ENCODE measurements at places on chromosomes 3 and 15.

- no peak for DNase-seq
Measured at GRCh38 chr3:56787784-56788256, 13.9 kb downstream of the ARHGEF3 start.

DNA sequence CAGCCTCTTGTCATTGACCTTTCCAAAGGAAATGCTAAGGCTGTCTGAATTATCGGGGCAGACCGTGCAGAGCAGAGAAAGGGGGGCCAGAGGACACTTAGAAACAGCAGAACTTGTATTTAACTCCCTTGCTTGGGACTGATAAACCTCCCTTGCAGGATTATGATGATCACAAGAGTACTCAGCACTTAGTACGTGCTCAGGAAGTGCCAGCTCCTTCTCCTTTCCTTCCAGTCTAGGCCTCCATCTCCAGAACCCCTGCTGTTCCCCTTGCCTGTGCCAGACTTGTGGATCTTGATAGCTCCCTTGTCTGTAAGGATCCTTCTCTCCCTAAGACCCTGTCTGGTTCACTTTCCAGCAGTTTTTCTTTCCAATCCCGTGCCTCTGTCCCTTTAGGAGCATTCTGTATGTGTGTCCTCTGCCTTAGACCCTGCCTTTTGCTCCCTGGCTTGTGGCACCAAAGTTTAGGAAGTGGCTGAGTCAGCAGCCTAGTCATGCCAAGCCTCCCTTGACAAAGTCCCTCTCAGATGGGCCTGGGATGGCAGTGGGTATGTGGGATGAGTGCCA, 747 bp downstream of the SORD start:
- DNase-seq = no peak

- no peak for DNase-seq
Measured at GRCh38 chr15:85963262-85963760, 116.4 kb upstream of the AGBL1 start.

- DNase-seq = peak; percentile 41
Measured at GRCh38 chr3:122415104-122415744, 638 bp downstream of the WDR5B start.

DNA sequence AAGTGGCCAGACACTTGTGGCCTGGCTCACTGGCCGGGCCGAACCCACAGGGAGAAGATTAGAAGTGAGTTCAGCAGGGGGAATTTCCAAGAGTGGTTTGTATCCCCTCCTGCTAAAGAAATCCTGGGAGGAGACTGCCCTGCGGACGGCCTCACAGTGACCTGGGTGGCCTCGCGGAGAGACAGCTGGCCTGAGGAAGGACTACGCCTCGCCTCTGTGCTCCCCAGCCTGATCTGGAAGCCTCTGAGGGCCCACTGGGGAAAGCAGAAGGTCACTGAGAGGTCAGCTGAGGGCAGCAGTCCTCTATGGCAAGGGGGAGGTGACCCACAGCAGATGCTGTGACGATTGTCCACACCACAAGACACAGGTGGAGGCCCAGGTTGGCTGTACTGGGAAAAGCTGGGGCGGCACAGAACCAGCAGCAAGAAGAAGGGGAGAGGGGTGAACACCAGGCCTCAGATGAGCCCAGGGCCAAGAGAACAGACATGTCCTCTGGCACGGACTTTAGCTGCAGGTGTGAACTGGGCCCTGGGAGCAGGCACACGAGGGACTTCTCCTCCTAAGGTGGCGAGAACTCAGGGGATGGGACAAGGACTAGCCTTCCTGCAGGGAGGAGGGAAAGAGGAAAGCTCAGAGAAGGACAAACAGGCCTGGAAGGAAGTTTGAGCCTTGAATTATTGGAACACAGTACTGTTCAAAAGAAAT, 37.2 kb upstream of the DLG1 start:
- peak; percentile 54 for DNase-seq

- DNase-seq = peak; percentile 90
Measured at GRCh38 chr3:195151866-195152541, 119.0 kb downstream of the XXYLT1 start.

GRCh38 chr3:127065561-127066290, 82.8 kb downstream of the PLXNA1 start:
- DNase-seq = peak; percentile 14

- no peak for DNase-seq
Measured at GRCh38 chr3:14377838-14378169, 24.6 kb upstream of the SLC6A6 start.

DNA sequence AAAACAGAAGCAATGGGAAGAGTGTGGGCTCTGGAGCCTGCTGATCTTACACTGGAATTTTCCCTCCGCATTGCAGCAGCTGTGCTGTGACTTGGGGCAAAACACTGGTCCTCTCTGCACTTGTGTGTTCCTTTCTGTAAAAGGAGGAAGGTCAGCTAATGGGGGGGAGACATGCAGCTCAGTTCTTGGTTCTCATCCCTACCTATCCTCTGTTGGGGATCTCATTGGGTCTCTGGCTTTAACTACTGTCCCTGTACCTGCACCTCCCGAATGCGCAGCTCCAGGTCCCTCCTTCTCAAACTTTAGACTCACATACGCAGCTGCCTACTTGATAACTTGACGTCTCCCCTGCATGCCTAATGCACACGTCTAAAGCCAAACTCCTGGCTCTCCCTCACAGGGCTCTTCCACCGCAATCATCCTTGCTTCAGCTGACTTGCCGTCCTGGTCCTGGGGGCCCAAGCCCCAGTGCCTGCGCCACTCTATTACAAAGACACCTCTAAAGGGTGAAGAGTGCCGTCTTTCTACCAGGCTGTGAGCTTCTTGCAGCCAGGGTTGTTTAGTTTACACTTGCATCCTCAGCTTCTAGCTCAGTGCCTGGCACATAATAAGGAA, 5.9 kb upstream of the TMEM44 start:
- DNase-seq = no peak

DNA sequence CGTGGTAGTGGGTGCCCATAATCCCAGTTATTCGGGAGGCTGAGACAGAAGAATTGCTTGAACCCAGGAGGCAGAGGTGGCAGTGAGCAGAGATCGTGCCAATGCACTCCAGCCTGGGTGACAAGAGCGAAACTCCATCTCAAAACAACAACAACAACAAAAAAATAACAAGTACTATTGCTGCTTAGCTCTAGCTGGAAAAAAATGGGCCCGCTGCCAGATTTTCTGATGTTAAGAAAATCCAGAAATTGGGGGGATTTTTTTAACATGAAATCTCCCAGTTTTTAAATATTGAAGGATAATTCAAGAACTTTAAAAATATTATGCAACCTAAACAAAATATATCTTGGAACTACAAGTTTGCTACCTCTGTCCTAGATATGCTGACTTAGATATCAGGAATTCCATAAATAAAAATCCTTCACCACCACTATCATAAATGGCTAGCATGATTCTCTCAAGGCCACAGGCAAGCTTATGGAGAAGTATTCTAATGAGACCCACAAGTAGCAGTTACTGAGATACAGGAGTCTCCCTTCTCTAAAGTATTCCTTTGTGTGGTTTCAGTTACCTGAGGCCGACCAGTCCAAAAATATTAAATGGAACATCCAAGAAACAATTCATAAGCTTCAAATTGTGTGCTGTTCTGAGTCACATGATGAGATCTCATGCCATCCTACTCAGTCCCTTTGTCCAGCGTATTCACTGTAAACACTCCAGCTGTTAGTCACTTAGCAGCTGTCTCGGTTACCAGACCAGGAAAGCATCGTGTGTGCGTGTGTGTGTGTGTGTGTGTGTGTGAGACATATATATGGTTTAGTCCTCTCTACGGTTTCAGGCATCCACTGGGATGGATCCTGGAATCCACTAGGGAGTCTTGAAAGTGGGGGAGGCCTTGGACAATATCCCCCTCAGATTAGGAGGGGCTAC, 277.2 kb downstream of the TBL1XR1 start:
- DNase-seq = peak; percentile 86

DNA sequence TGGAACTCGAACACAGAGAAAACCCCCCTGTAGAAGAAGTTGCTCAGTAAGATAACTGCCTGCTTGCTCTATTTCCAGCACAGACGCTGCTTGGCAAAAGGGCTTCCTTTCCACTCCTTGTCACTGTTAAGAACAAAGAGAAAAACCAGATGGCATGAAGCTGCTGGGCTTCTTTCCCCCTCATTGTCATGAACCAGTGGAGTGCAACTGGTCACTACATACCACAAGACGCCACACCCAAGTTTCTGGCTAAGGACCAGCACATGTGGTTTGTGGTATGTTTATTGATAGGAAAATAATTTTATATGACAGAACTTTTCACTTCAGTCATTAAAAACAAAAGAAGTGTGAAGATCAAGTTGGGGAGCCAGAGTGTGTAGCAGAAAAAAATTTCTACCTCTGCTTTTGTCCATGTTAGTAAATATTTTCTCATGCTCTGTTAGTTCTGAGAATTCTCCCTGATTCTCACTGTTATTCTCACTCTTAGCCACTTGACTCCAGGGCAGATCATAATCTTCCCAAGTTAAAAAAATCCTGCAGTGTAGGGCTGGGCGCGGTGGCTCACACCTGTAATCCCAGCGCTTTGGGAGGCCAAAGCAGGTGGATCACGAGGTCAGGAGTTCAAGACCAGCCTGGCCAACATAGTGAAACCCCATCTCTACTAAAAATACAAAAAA, 37.9 kb downstream of the CLK3 start:
- DNase-seq = peak; percentile 85

- DNase-seq = peak; percentile 0
Measured at GRCh38 chr15:37574985-37575384, 359.5 kb upstream of the TMCO5A start.

DNA sequence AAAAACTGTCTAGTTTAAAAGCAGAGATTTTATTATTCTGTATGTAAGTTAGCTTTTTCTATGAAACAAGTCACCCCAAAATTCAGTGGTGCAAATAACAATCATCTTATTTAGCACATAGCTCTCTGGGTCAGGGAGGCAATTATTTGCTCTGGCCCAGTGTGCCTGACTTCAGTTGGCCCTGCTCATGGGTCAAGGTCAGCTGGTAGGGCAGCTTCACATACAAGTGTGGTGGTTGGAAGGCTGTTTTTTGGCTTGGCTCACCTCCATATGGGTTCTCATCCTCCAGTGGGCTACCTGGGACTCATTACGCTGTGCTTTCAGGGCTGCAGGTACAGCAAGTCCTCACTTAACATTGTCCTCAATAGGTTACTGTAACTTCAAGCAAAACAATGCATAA, 228.6 kb downstream of the NR2F2 start:
- DNase-seq = no peak

- no peak for DNase-seq
Measured at GRCh38 chr3:119534296-119534695, 25.1 kb downstream of the CD80 start.

DNA sequence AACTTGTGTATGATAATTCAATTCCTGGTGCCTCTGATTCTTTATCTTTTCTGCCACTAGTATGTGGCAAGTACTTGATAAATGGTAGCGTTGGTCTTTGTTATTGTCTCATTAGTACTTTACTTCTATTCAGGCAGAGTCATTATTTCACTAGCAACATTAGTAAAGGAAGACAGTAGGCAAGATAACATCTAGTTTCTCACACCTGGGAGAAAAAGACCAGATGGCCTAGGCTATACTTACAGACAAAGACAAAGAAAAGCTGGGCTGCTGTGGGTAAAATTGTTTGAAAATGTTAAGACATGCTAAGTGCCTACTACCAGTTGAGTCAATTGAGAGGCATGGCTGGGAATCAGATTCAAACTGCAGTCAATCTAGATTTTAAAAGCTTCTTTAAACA, 198.7 kb upstream of the CMC1 start:
- DNase-seq = no peak

- peak; percentile 18 for DNase-seq
Measured at GRCh38 chr3:55521064-55521737, 34.1 kb upstream of the WNT5A start.

- DNase-seq = peak; percentile 73
Measured at GRCh38 chr3:174270841-174271240, 588.3 kb upstream of the NAALADL2 start.

DNA sequence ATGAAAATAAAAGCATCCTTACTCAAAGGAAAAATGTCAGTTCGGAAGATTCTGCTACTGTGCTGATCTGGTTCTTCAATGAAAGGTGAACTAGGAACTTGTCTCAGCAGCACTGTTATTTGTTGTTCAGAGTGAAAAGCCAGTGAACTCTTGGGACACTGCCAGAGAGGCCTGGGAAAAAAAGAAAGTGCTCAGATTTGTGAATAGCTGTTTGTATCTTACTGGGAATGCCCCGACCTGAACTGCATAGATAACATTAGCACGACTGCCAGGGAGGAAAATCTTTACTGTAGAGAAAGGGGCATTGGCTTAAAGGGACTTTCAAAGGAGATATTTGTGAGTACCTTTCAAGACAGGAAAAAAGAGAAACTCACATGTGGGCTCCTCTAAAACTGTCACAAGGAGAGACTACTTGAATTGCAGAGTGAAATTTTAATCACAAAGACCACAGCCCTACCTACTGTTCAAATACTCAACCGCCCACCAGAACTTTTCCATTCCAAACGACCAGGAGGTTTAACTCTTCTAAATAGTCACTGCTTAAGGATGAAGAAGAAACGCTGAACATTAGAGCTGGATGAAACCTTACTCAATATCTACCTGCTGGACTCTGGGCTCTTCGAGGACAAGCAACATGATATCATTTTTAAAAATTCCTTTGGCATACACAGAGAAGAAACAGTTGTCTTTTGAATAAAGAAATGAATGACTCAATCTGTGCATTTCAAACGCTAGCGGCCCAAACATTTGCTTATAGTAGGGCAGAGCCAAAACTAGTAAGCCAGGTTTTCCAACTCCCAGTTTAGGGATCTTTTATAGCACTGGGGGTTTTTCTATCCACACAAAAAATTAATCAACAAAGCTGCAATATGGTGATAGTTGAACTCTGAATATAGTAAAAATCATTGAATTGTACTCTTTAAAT, 13.4 kb downstream of the TAMM41 start:
- no peak for DNase-seq

DNA sequence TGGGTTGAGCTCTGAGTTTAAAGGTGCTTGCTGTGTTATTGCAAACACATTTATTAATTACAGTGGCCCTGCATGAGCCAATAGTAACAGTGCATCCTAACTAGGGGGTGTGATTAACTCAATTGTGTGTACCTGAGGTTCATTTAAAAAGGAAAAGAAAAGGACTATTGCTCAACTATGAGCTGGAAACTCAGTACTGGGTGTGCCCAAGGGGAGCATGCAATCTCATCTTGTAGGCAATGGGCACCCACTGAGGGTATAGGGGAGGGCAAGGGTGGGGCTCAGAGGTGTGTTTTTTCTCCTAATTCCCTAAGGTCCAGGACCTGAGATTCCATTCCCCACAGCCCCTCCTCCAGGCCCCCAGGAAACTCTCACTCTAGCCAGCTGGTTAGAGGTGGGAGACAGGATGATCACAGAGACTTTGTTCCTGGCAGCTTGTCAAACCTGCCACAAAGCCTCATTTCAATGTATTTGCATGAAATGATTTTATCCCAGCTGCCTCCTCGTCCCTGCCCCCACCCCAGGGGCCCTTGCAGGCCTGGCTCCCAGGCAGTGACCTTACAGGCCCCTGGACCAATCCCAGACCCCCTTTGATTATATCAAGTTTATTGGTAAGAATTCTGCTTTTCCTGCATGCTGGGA, 220.7 kb downstream of the TBC1D2B start:
- DNase-seq = no peak

DNA sequence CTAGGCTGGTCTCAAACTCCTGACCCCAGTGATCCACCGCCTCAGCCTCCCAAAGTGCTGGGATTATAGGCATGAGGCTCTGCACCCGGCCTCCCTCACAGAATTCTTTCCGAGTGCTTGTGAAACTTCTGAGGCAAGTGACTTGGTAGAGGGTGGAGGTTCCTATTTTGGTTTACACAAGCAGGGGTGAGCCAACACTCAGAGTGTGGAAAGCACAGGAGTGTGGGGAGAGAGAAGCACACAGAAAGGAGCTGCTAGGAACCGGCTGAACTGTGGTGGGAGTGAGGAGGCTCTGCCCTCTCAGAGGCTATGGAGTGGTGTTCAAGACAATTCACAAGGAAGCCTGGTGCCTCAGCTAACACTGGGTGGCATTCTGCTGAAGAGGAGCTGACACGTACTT, 7.7 kb downstream of the CAPN3 start:
- no peak for DNase-seq
